NCI-H1092 (cell line): ENCODE measurements at places on chromosomes 16 and 17.

- peak; percentile 54 for DNase-seq
Measured at GRCh38 chr16:19463468-19464315, 46.0 kb downstream of the TMC5 start.

- no peak for DNase-seq
Measured at GRCh38 chr17:39597372-39598046, 10.2 kb downstream of the NEUROD2 start.

DNA sequence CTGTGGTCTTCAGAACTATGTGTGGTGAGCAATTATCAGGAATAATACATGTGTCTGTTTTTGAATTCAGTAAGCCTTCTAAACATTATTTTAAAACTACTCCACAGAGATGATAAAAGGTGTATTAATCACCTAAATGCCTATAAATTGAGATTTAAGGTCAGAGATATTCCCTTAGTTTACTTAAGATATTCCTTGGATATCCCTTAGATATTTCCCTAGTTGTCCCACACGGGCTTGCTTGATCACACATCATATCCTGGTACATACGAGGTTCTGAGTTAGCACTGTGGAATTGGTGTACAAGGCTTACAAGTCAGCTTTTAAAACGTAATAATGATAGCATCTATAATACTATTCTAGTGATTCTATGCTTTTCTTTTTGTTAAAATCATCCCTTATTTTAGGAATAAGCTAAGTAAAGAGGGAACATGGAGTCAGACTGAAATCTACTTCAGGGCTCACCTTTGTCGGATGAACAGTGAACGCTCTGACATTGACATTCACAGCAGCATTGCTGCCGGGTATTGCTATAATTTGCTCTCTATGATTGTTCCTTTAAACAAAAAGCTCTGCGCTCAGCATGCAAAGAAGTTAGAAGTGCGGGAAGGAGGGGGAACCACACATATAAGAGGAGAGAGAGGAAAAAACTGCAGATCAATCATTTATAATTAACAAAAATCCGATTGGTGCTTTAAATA, 136.5 kb downstream of the SKAP1 start:
- no peak for DNase-seq

- DNase-seq = no peak
Measured at GRCh38 chr17:63171428-63172393, 205.7 kb downstream of the TANC2 start.

- no peak for DNase-seq
Measured at GRCh38 chr16:66509576-66509975, 40.3 kb downstream of the TK2 start.

DNA sequence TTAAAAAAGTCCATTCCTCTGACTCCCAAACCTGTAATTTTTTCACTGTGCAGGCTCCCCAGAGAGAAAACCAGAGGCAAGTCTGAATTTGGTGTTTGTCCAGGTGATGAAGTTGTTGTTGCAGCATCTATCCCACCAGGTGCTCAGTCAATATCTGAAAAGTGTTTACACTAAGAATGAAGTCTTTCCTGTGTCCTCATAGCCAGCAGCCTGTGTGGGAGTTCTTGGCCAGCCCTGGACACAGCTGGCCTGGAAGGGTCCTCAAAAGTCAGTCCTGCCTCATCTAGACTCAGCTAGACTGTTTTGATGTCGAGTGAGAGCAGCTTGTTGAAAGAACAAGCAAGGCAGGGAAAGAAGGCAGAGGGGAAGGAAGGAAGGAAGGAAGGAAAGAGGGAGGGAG, 3.3 kb upstream of the PMP22 start:
- no peak for DNase-seq

- no peak for DNase-seq
Measured at GRCh38 chr16:85029408-85029784, 1.8 kb downstream of the KIAA0513 start.

DNA sequence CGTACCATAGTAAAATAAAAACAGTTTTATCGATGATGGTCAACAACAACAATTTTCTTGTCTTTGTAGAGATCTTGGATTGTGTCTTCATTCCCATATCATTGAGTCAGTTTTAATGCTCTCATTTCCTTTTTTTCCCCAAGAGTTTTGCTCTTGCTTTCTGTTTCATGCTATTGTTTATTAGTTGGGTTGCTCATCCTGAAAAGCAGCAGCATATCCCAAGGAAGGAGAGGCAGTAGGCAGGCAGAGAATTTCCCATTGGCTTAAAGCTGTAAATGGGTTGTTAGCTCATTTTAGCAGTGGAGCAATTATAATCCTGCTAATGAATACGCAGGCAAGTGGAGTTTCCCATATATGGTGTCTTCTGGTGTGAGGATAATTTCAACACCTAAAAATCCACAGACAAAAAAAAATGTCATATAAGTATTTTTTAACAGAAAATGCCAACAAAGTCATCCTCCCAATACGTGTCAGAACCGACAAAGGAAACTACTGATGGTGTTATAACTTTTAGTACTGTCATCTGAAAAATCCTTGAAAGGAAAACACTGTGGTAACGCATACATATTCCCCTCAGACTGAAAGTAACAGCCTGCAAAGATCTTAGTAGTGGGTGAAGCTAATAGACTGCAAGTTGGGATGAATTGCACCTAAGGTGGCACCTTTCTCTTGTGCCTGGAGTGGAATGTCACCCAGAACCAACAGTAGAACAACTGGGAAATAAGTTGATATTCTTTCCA, 218.3 kb downstream of the FTO start:
- DNase-seq = no peak

- no peak for DNase-seq
Measured at GRCh38 chr16:21524068-21524751, 75.2 kb upstream of the METTL9 start.

DNA sequence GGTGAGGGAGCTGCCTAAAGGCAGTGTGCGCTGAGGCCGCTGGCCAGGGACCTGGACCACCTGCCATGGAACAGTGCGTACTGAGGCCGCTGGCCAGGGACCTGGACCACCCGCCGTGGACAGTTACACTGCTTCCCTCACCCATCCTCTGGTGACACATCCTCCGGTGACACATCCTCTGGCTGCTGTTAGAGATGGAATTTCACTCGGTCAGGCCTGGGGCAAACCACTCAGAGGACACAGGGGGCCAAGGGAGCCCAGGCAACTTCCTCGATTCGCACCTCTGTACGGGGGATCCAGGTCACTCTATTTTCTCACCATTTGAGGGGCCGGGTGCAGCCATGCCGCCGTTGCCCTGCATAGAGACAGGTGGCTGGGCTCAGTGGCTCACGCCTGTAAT, 32.4 kb upstream of the RPTOR start:
- DNase-seq = no peak

DNA sequence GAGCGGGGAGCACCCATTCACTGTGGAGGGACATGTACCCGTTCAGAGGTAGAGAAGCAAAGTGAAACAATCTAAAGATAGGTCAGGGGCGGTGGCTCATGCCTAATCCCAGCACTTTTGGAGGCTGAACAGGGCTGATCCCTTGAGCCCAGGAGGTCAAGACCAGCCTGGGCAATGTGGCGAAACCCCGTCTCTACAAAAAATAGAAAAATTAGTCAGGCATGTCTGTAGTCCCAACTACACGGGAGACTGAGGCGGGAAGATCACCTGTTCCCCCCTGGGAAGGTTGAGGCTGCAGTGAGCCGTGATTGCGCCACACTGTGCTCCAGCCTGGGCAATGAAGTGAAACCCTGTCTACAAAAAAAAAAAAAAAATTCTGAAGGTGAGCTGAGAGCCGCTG, 21.7 kb downstream of the MYL4 start:
- no peak for DNase-seq

DNA sequence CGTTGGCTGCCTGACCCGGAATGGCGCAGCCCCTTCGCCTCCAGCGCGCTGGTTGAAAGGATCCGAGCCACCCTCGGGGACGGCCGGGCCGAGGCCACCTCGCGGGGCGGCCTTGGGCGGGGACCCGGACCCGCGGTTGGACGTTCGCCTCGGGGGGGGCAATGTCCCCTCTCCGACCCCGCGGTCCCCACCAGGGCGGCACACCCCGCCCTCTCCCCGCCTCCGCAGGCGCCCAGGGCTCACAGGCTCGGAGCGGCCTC, 1.0 kb upstream of the SOX8 start:
- DNase-seq = no peak

DNA sequence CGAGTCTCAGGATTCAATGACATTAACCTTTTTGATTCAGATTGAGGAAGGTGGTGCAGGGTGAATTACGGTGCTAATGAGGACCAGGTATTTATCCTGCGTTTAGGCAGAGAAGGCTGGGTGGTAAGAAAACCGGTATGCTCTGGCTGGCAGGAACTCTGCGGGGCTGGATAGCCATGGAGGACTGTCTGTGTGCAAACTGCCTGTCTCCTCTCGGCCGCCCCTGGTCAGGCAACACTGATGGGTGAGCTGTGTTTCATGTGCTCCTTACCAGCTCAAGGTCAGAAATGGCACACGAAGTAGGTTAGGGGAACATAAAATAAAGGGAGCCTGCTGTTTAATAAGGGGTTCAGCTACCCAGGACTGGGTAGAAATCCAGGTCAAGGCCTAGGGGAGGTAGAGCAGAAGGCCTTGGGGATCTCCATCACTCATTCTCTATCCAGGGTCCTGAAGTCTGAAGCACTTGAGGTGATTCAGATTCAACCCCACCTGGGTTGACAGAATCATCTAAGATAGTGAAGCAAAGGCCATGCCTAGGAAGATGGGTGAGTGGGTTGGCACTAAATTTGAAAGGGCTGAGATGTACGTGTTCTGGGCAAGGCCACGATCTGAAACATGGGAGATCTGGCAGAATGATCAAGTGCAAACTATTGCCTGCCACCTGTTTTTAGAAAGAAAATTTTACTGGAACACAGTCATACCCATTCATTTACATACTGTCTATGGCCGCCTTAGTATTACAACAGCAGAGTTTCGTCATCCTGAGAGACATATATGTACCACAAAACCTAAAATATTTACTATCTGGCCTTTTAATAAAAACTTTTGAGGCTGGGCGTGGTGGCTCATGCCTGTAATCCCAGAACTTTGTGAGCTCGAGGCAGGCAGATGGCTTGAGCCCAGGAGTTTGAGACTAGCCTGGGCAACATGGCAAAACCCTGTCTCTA, 292.5 kb downstream of the XYLT1 start:
- DNase-seq = no peak

- no peak for DNase-seq
Measured at GRCh38 chr17:77491921-77492445, 351.2 kb downstream of the SEC14L1 start.

DNA sequence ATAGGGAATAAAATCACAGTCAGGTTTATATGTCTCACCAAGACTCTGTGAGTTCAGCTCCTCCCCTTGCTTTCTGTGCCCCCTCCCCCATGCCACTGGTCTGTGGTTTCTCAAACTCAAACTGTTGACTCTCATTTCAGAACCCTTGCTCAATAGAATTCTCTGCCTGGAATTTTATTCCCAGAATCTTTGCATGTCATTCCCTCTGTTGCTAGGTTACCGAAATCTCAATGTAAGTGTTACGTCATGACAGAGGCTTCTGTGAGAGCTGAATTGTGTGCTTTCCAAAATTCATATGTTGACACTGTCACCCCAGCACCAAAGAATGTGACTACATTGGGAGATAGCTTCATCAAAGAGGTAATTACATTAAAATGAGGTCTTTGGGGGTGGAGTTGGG, 1938.8 kb downstream of the TP53TG3F start:
- no peak for DNase-seq

GRCh38 chr16:89393738-89394406, 96.5 kb downstream of the ANKRD11 start:
- no peak for DNase-seq

DNA sequence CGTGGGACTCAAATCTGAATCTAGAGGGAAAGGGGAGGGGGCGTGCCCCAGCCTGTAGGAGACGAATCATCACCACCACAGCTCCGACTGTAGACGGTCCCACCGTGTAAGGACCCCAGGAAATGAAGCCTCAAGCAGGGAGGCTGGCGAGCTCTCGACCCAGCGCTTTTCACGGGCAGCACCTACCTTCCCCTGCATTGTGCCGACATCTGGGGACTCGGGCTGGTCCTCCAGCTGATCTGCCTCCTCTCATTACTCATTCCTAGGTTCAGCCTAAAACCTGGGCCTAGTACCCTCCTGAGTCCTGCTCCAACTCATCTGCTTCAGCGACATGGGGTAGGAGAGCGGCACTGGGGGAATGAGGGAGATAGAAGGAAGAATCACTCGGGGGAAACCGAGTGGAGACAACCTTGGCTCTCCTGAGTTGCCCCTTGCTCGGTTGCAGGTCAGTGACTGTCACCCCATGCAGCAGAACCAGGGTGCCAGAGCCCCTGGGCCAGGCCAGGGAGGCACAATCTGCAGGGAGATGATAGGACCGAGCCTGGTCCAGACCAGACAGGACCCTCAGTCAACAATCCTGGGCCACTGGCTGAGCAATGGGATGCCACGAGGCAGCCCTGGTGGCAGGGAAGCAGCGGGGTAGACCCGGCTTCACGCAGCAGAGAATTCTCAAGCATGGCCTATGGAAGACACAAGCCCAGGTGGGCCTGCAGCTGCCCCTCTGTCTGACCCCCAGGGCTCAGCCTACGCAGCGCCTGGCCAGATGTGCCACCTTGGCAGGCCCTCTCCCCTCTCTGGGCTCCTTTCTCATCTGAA, 833 bp upstream of the BCAR1 start:
- DNase-seq = no peak

GRCh38 chr16:71626018-71626857, at the start of gene MARVELD3:
Gene MARVELD3, plus strand, starts transcription at chr16:71626184. Its CDS starts 46 bp downstream, at chr16:71626230.
- DNase-seq = no peak

DNA sequence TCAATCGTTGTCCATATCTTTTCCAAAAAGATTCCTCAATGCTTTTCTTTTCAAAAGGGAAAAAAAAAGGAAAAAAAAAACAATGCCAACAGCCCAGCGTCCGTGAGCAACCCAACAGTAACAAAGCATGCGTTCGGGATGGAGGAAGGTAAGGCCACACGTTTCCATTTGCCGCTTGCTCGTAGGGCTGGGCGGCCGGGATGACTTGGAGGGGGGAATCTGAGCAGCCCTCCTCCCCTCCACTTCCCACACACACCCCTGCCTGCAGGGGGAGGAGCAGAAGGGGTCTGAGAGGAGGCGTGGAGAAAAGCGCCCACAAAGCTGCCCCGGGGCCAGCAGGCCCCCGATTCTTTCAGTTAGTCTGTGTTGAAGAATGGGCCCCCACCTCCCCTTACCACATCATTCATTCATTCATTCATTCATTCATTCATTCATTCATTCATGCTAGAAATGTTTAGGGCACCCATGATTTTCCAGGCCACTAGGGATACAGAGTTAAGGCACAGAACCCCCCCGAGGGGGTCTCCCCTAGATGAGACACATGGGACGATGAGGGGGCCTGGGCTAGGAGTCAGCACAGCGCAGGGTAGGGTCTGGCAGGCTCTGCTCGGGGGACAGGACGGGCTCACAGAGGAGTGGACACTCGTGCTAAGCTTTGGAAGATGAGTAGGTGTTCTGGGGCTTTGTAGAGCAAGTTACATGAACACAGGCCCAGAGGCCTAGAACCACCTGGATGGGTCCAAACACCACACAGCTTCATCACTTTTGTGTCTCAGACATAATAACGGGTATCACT, 10.9 kb upstream of the TBX2 start:
- no peak for DNase-seq

DNA sequence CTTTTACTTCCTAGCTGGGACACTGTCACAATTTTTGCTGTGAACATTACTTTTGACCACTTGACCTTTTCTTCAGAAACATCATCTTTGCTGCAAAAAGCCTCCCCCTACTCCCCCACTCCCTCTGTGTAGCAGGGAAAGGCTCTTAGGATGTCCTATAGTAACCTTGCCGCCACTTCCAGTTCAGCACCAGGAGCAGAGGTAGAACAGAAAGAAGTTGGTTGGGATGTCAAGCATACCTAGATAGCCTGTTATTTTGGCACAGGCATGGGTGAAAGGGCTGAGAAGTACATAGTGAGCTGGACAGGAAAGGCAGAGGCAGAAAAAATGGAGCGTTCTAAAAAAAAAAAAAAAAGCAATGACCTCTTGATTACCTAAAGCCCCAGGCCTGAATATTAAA, 31.3 kb downstream of the SMIM36 start:
- no peak for DNase-seq
